Caco-2 (cell line): ENCODE measurements at places on chromosomes 4 and X. TPM values are rescaled to one million over a fixed set of nuclear protein-coding genes. Genes with fewer than 3 reads are reported as not detected.

RENBP gene
- total RNA-seq, result 0.75 and 1.2 TPM in 2 replicates

RASSF6 gene
- 2.4 and 2.9 TPM in 2 replicates for total RNA-seq

CSAG2 gene
- total RNA-seq, result not detected in 2 replicates

UNC5C gene
- total RNA-seq, result not detected in 2 replicates

PPP1R2C gene
- total RNA-seq, result not detected in 2 replicates

NR0B1 gene
- not detected in 2 replicates for total RNA-seq

DNA sequence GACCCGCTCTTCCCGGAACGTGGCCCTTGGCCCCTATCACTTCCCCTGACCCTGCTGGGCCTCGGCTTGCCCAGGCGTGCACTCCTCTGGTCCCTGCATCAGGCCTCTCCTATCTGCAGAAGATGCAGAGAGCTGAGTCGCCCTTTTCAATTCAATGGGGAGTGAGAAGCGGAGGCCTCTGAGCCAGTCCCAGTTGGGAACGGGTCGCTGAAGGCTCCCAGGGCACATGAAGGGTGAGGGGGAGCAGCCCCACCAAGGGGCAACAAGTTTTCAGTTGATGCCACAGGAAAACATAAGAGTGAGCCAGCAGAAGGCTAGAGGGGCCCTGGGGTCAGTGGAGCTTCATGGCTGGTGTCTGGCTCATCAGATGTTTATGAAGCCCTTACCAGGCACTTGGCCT, 17.1 kb downstream of the PSAPL1 start:
- no peak for DNase-seq

GRCh38 chr4:121736735-121737351, 28.1 kb downstream of the SMIM43 start:
- peak; percentile 70 for DNase-seq

GRCh38 chrX:113868711-113869110, 715.2 kb upstream of the HTR2C start:
- no peak for DNase-seq

DNA sequence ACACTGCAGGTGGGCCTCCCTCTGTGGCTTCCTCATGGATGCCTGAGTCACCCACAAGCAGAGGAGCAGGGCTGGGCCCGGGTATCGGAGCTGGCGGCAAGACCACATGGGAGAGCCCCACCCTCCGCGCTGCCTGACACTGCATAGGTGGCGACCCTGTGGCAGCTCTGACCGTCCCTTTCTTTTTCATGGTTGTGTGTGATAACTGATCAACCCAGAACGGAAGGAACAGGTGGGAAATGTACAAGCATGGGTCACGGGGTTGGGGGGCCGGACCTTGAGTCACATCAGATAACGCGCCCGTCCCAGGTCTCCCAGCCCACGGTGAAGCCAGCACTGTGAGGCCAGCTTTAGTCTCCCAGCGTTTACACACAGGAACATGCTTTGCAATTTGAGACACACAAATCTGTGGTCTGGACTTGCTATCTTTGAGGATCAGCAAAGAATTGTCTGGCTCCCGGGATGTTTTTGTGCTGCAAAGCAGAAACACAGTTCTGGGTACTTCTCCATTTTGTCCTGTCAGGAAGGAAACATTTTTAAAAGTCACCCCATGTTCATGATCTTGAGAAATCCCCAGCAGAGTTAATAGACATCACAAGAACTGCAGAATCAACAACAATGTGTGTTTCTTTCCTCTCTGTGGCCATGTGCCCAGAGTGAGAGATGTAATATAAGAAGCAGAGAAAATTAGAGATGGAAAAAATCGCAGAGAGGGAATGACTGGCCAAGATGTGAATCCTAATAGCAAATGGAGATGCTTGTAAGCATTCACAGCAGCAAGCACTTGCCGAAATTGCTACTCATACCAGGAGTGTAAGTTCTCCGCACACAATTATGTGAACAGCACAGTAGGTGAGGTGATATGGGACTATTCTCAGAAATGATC, 70.1 kb upstream of the CBR4 start:
- DNase-seq, result no peak

DNA sequence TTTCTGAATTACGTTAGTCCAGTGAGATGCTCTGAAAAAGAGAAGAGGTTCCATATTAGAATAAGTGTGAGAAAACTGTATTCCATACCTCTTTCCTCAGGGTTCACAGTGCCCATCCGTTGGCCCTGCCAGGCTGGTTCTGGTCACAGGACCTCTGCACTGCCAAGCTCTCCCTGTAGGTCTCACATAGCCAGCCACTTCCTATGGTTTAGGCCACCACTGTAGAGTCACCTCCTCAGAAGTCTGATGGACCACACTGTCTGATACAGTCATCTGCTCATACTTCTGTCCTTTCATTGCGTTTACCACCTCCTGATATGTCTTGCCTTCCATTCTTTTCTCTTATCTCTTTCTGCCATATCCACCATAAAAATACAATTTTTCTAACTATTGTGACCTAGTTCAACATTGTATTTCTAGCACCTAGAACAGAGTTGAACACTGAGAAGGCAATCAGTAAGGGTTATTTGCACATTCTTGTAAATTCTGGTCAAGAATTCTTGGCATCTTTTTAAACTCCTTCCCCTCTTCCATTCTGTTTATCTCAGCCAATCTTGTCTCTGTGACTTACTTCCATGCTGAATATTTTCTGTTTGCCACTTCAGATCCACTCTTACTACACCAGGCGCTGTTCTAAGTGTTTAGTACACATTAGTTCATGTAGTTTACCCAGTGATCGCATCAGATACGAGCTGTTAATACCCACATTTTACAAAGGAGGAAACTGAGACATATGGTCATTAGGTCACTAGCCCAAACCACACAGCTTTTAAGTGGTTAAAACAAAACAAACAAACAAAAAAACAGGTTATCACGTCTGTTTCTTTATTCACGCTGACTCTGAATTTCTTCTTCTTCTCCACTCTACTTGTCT, 125.6 kb downstream of the CBR4 start:
- no peak for DNase-seq

- no peak for DNase-seq
Observed at GRCh38 chr4:93814141-93814540, 14.4 kb upstream of the ATOH1 start.

DNA sequence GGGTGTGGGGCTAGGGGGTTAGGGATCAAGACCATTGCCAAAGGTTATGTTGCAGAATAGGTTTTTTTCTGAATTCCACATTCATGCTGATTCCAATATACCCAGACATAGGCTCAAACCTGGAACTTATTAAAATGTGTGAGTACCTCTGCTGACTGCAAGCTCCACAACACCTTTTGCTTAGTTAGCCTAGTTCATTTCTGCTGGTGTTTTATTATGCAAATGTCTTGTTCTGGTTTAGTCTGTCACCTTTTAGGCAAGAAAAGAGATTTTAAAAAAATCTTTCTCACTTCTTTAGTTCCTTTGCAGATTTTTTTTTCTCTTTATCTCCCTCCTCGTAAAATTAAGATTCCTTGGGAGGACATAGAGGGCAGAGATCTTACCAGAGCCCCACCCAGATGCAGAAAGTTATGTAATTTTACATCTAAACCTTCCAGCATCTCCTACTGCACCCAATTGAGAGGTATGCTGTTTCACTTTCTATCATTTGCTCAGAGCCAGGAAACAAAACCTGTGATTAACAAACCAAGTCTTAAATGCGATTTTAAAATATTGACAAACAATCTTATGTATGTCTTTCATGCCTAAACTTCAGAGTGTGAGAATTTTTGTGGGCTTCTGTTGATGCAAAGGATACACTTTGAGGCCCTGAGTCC, 190.7 kb upstream of the CLNK start:
- DNase-seq, result no peak

- no peak for DNase-seq
Observed at GRCh38 chrX:74923942-74924448, 1.3 kb downstream of the NEXMIF start.

DNA sequence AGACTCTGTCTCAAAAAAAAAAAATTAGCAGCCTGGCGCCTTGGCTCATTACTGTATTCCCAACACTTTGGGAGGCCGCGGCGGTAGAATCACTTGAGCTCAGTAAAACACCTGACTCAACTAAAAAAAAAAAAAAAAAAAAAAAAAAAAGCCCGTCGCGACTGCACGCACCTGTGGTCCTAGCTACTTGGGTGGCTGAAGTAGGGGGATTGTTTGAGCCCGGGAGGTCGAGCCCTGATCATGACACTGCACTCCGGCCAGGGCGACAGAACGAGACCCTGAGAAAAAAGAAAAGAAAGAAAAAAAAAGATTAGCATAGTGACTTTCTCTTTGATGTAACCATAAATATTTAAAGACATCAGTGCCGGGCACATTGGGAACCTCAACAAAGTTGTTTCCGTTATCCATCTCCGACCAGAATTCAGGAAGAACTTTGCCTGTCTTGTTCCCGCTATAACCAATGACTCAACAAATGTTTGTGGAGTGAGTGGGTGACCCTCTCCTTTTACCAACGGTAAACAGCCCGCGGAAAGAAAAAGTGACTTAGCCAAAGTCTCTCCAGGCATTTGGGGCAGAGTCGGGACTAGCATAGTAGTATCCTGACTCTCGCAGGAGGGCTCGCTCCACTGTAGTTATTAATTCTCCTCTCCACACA, 553 bp upstream of the MED28 start:
- DNase-seq, result no peak
